Right hindlimb (tissue), 1 donor: ENCODE measurements at places on chromosomes 5 and 9.

- DNase-seq: peak; percentile 21
Observed at GRCh38 chr5:61200582-61201155, 38.4 kb upstream of the SMIM15 start.

GRCh38 chr9:124332361-124333202 is 74.8 kb downstream of the NEK6 start:
- peak; percentile 90 for DNase-seq

- no peak for DNase-seq
Observed at GRCh38 chr5:34699155-34700077, 43.3 kb downstream of the RAI14 start.

- no peak for DNase-seq
Observed at GRCh38 chr5:175743676-175744210, 85.9 kb downstream of the HRH2 start.

GRCh38 chr5:142825378-142826089 is 55.4 kb downstream of the ARHGAP26 start:
- DNase-seq: no peak

GRCh38 chr9:73178044-73178443 is 26.4 kb downstream of the ANXA1 start:
- DNase-seq: no peak
